Right ventricle myocardium superior (tissue), 1 donor: ENCODE measurements at places on chromosomes 3 and 15. TPM values are rescaled to one million over a fixed set of nuclear protein-coding genes. Genes with fewer than 3 reads are reported as not detected.

DNA sequence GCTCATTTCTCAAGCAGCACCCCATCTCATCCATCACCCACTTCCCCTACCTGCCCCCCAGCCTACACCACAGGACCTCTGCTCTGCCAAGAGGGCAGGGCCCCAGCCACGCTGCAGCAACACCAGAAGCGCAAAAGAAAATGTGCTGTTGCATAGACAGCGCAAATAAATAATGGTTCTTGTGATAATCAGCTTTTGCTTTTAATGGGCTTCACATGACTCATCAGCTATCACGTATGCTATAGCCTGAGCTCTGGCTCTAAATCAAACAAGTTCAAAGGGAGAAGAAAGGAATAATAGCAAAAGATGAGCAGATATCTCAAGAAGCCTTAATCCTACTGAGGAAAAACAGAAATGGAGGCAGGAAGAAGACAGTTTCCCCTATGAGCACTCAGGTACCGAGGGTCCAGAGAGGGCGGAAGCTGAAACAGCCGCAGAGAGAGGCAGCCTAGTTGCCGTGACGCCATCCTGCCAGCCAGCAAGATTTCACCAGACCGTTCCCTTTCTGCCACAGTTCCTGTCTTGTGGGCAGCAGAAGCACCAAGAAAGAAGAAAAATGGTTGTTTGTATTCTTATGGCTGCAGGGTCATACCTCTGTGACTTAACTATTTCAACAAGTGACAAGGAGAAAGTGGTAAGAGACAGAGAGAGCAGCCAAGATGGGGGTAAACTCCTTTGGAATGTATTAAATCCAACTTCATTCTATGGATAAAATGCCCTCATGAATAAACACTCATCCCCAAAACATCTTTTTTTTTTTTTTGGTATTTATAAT is 22.0 kb downstream of the RAB27A start:
- peak; percentile 66 for DNase-seq

- no peak for DNase-seq
These were observed 153.5 kb upstream of the LPP start for GRCh38 chr3:188000361-188000861.

- DNase-seq, result no peak
These were observed 21.7 kb upstream of the UBL7 start for GRCh38 chr15:74482661-74483060.

Gene ZNF860
- total RNA-seq, result 0.08 TPM

GRCh38 chr3:19901337-19901736 is 32.7 kb downstream of the EFHB start:
- no peak for DNase-seq

Gene CADM2
- total RNA-seq, result 1.2 TPM

DNA sequence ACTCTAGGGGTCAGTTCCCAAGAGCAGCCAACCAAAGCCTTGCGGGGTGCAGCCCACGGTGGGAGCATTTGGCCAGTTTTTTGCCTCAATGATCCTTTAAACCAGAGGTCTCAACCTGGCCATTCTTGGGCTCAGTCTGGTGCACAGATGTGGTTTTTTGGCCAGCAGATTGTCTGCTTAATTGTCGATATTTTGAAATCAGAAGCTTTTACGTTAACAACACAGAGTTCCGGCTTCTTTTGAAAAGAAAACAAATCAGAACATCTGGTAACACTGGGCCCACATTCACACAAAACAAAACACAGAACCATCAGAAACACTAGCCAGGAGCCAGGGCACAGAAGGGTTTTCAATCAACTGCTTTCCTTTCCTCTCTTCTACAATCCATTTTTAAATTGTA is 127.7 kb downstream of the XXYLT1 start:
- no peak for DNase-seq

GRCh38 chr15:65619626-65620290 is 2.0 kb upstream of the SLC24A1 start:
- no peak for DNase-seq

DNA sequence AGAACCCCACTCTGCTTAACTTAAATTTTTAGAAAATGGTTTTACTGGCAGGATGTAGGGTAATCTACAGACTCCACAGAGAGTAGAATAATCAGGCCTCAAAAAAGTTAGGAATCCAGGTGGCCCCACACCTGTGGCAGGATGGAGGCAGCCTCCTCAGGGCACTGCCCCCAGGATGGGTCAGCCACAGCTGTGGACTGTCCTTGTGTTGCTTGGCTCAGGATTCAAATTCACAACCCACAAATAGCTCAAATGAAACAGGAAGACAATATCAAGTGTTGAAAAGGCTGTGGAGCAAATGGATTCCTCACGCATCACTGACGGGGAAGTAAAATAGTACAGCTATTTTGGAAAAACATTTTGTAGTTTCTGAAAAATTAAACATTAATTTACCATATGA is 36.8 kb upstream of the KY start:
- no peak for DNase-seq

GRCh38 chr15:54540721-54541120 is 562.5 kb downstream of the UNC13C start:
- no peak for DNase-seq

DNA sequence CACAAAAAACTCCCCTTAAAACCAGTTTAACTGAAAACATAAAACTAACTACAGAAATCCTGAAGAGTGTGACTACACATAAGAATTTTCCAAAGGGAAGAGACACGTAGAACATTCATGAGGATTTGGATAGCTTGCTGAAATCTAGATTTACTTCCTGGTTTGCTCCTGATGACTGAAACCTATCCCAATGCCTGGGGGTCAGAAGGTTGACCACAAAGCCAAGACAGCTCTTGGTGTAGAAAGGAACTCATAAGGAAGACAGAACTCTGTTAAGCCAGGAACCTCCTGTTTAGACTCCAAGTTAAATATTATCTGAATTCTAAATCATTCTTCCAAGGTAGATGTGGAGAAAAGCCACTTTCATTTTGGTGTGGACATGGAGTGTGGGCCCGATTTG is 92.8 kb downstream of the TFG start:
- no peak for DNase-seq

Gene GOLGA8R
- 4.3 TPM for total RNA-seq

GRCh38 chr3:46406443-46406787 is 451 bp downstream of the CCR5AS start:
- no peak for DNase-seq

DNA sequence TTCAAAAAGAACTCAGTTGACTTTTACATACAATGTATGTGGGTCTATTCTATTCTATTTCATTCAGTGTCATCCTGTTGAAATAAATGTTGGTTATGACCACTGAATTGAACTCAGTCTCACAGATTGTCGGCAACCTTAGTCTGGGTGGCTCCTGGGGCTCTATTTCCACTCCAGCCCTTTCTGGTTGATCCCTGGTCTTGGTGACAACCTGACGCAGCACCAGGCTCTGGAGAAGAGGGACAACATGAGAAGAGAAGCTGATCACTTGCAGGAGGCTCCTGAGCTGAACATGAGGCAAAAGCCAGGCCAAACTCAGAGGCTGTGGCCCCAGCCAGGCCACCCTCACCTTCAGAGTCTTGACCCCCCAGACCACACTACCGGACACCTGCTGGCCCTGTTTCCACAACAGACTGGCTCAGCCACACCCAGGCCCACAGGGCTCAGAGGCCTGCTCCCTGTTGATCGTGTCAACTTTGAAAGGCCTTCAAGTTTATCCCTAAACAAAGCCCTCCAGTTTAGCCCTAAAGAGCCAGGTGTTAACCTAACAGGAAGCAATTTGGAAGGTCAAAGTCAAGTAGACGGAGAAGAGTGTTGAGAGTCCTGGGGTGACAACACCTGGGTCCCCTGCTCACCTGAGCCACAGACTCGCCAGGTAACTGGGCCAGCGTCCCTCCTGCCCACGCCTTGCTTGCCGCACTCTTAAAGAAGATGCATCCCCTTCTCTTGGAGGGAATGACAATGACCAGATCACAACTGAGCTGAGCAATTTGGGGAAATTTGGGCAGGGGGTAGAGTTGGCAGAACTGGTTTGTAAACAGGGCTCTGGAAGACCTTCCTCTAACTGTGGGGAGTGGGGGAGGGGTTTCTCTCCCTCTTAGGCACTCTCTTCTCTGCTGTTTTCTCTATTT is 15.4 kb upstream of the MUC20 start:
- no peak for DNase-seq

DNA sequence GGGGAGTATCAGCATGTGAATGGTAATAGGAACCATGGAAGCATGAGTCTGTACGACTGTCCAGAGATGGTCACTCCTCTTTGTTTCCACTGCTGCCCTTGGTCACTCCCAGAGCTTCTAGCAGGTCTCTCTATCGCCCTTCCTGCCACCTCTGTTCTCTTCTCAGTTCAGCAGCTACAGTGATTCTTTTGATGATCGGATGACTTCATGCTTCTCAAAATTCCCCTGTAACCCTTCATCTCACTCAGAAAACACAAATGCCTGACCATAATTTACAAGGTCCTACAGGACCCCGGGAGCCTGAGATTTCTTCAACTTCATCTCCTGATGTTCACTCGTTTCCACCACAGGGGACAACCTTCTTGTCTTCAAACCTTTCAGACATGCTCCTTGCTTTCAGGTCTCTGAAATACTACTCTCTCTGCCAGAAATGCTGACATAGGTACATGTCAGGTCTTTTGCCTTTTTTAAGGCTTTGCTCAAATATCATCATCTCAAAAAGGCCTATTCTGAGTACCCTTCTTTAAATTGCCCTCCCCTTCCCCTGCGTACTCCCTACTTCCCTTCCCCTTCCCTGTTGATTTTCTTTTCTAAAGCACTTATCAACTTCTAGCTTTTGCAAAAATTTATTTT is 42.1 kb upstream of the BHLHE40 start:
- no peak for DNase-seq

Gene CMTM8
- 4.4 TPM for total RNA-seq

DNA sequence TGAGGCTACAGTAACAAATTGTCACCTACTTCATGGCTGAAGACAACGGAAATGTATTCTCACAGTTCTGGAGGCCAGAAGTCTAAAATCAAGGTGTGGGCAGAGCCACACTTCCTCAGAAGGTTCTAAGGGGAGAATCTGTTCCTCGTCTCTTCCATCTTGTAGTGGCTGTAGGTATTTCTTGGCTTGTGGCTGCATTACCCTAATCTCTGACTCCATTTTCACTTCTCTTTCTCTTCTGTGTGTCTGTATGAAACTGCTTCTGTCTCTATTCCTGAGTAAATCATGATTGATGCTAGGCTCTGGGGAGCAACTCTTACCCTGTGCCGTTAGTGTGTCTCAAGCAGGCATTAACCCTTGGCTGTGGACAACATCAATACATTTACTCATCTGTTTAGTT is 164.7 kb downstream of the SQOR start:
- DNase-seq, result no peak

Gene PLXNA1
- 23.2 TPM for total RNA-seq

GRCh38 chr3:11288786-11289637 is 16.8 kb downstream of the ATG7 start:
- no peak for DNase-seq

DNA sequence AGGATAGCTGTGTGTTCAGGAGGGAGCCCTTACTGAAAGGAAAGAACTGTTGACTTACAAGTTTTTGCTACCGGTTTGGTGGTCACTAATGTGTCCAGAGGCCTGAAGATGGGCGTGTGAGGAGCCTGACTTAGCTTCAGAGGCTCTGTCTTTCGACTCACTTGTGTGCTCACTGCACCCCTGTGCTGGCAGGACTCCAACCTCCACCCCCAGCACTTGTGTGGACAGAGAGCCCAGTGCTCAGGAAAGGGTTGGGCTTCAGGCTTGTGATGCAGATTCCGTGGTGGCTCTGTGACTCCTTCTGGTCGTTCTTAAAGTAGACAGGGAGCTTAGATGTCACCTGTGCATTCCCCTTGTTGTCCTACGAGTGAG is 100.9 kb downstream of the PGPEP1L start:
- peak; percentile 65 for DNase-seq

- DNase-seq, result no peak
These were observed 162.9 kb downstream of the VGLL4 start for GRCh38 chr3:11480663-11481298.

Gene ADCY5
- total RNA-seq, result 225 TPM

GRCh38 chr3:113946831-113947230 is 982 bp upstream of the ZDHHC23 start:
- DNase-seq, result no peak

Gene HTR3E
- total RNA-seq, result not detected

GRCh38 chr3:47573190-47574172 is 5.2 kb downstream of the CSPG5 start:
- no peak for DNase-seq

DNA sequence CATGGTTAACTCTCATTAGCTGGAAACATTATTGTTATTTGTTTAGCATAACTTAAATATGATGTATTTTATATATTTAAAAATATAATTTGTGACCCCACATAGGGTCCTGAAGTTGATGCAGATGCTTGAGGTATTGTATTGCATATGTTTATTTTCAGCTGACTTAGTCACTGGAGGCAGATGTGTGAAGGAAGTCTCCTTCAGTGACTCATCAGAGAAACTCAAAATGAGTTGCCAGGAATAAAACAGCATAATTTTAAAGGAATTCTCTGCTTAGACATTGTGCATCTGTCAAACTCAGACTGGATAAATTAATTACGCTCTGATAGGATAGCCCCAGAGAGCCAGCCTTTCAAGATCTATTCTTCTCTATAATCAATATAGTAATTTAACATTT is 7.9 kb upstream of the OR4F6 start:
- no peak for DNase-seq

DNA sequence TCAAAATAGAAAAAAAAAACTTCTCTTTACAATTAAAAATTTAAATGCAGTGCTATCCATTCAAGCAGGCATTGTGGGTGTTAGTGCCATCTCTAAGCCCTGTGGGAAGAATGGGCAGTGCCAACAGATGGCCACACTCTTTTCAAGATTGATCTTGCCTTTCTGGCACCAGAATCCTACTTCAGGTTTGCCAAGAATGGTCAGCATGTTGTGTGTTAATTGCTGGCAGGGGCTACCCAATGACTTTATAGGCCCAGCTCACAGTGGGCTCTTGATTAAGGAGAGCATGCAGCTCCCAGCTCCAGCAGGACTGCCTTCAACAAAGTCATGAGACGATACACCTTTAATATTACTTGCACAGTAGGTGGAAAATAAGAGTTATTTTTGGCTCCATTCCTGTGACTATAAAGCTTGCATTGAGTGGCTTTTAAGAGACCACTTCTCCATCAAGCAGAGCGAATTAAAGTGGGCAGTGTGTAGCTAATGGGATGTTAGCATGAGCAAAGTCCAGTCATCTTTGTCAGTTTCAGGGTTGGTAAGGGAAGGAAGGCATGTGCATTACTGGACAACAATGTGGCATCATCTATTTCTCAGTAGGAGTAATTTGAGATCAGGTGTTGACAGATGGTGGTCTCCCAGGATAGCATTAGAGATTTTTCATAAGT is 476.8 kb downstream of the C3orf38 start:
- DNase-seq, result no peak

DNA sequence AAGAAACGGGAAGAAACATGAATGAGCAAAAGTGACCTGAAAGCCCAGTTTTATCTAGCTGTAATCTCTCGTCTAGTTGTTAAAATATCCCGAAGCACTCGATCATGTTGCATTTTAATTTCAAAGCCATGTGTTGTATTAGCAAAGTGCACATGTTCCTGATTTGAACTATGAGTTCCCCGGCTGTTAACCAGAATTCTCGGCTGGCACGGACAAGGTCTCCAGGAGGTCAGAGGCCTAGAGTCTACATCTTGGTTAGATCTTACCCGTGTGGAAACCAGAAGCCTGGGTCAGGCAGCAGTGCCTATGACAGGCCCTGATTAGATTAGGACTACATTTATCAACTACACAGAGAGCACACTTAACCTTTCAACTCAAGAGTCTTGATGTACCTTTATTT is 195.8 kb downstream of the CDIN1 start:
- peak; percentile 27 for DNase-seq

Gene NR2E3
- 0.70 TPM for total RNA-seq
